ENCODE measurements at places on chromosomes 2 and 18.

DNA sequence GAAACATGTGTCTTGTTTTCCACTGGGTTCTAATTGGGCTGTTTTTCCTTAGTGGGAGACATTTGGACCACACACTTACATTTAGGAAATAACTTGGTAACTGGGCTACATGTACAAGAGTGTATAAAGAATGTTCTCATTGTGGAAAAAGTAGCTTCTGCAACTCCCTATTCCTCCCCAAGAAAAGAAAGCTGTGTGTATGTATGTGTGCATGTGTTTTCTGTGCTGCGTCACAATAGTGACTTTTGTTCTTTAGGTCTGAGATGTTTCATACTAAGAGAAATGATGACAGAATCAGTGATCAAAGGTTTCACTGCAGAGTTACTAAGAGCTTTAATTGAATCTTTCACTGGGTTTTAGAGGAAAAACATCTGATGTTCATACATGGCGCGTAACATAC, 82.7 kb downstream of the TANC1 start:
- DNase-seq: no peak

DNA sequence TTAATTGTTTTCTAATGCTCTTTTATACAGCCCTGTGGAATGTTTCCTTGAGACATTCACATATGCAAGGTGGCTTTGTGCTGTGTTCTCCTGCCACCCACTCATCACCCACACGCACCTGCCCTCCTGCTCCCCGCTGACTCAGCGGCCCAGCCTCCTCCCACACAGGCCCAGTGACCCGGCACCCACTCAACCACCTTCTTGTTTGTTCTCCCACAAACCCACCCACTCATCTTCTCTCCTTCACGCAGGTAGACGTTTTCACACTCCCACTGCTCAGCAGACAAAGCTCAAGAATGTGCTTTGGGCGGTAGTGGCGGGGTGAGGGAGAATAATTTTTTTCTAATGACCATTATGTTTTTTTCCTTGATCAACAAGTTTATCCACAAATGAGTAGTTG, 28.6 kb upstream of the NEMP2 start:
- no peak for DNase-seq

DNA sequence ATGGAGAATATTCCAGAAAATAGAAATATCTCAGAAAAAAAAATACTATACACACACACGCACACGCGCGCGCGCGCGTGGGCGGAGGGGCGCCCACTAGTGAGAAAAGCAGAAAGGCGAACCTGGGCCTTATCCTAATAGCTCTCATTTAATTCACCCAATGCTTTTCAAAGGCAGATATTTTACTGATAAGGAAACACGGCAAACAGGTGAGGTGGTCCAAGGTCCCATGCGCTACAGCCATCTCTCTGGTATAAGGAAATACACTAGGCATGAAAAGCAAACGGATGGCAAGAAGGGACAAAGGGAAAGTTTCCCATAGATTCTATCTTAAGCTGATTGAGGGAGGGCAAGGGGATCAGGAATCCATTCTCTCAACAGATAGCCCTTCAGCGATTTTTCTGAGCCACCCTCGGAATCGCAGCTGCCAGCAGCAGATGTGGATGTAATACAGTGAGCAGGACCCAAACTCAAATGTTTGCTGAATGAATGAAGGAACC, 136.7 kb downstream of the TMEM247 start:
- no peak for DNase-seq

GRCh38 chr2:188623995-188624643, 332.4 kb downstream of the GULP1 start:
- DNase-seq: no peak

GRCh38 chr2:23904692-23905091, 22.2 kb downstream of the ATAD2B start:
- no peak for DNase-seq

DNA sequence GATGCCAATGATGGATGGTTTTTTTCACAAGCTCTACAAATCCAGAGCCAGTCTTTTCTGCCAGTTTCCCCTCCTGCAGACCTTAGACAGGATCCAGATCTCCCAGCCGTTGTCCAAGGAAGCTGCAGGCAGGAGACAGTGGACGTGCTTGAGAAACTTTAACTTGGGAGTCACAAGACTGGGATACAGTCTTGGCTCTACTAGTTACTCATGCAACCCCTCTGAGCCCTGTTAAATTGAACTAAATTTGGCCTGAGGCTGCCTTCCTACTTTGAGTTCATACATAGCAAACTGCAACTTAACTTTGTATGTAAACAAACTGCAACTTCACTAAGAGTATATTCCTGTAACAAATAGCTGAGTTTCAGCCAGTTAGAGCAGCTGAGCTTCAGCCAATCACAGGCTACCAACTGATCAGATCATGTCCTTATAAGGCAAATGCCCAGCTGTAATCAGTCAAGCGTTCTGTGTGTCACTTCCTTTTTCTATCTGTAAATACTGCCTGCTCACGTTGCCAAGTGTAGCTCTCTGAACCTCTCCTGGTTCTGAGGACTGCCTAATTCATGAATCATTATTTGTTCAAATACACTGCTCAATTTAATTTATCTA, 140.9 kb downstream of the CAPN13 start:
- peak; percentile 76 for DNase-seq

DNA sequence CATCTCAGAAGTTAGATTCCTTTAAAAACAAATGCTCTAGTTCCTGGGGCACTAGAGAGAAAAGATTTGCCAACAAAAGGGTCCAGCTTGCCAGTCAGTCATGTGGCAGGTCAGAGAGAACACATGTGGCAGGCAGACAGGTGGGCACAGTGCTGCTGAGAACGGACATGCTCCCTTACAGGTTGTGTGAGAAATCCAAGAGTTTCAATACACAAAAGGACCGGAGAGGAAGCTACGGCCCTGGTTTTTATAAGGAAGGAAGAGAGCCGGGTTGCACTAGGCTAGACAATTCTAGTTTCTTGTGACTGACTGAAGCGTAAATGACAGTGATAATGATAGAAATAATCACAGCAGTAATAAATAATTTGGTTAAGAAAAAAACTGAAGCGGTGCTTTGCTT, 18.3 kb downstream of the CDC42EP3 start:
- no peak for DNase-seq

GRCh38 chr2:120736202-120736623, 545 bp downstream of the GLI2 start:
- no peak for DNase-seq

GRCh38 chr2:202221873-202222272, 16.5 kb downstream of the SUMO1 start:
- DNase-seq: no peak

GRCh38 chr2:15812187-15812780, 128.1 kb upstream of the MYCN start:
- no peak for DNase-seq

GRCh38 chr2:176169711-176170110, 12.6 kb downstream of the HOXD3 start:
- DNase-seq: no peak

GRCh38 chr2:88258208-88258607, 88.1 kb downstream of the THNSL2 start:
- DNase-seq: no peak

- no peak for DNase-seq
These were observed 68.3 kb downstream of the TET3 start for GRCh38 chr2:74052732-74053710.

GRCh38 chr2:205411558-205411957, 270.7 kb upstream of the NRP2 start:
- DNase-seq: no peak

DNA sequence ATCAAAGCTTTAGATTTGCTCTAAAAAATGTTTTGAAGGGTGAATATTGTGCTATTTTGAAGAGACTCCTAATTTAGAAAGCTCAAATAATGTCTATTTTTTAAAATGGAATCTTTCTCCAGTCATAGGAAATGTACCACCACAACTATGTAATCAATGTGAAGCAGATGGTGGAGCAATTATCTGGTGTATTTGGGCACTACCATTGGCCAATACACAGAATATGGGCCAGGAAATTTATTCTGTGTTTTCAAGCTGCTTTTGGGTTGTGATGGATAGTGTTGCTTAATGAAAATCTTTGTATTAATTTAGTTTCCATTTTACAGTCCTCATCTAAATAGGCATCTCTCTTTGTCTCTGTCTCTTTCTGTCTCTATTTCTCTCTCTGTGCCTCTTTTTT, 17.1 kb upstream of the VWC2L start:
- no peak for DNase-seq

DNA sequence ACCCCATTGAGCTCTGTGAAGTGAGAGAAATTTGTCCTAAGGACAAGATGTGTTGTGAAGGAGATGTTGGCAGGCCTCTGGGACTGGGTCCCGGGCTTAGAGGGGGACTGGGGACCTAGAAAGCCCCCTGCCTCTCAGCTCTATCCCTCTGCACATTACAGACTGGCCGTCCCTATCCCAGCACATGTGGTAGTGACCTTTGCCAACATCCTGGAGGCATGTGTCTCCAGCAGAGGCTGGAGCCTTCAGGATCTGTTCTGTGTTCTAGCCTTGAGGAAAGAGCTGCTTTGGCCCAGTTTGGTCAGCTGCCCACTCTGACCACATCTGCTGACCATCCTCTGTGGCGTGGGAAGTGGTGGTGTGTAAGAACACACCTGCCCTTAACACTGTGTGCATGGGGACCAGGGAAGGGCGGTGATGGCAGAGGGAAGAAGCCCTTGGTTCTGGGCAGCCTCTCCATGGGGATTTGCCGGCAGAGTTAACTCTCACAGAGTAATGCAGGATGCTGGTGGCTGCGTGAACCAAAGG, 33.4 kb downstream of the NCK2 start:
- DNase-seq: no peak

- DNase-seq: no peak
These were observed 20.1 kb downstream of the ANXA4 start for GRCh38 chr2:69762025-69762424.

DNA sequence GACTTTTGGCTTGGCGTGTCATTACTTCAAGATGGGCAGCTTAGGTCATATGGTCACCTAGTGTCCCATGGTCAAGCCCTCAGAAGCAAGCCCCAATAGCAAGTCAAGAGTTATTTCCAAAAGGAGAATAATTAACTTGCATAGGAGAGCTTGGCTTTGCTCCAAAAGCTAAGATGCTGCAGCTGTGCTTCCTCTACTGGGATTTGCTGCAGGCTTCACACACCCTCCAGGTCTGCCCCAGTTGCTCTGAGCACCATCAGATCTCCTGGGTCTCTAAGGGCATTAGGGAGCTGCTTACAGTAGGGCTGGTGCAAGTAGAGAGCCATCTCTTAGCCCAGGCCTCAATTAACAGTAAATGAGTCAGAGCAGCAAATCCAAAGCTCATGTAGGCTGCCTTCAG, 46.6 kb downstream of the THUMPD2 start:
- DNase-seq: no peak

- DNase-seq: no peak
These were observed 109.1 kb downstream of the PLA2R1 start for GRCh38 chr2:159953136-159953823.

GRCh38 chr2:120228503-120228902, 5.3 kb upstream of the TMEM185B start:
- DNase-seq: no peak

DNA sequence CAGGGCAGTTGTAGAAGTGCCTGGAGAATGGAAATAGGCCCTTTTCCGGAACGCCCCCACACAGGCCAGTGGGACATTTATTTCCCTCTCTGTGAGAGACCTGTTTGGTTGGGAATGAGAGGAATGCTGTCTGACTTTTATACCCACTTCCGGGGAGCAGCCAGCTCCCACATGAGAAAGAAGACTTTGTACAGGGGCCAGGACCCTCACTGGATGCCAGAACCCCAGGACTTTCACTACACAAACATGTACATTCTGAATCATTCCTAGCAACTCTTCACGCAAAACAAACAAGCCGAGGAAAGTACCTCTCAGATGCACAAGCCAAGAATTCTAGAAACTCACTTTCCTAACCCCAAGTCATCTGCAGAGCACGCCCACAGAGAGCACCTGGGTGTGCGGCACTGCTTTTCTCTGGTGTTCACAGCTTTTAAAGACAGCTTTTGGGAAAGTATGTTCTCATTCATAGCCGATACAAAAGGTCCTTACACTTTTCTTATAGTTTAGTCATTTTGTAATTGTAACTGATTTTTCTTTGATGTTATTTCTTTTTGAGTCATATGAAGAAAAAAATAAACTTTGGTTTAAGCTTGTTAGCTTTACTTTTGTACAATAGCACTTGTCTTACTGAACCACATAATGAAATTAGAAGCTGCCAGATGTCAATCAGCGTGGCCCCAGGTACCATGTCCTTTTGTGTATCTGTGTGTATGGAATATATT, 856.1 kb upstream of the ID2 start:
- DNase-seq: peak; percentile 13

GRCh38 chr2:196172951-196173350, 1.6 kb upstream of the STK17B start:
- no peak for DNase-seq

- no peak for DNase-seq
These were observed 10.8 kb downstream of the NCOA1 start for GRCh38 chr2:24501813-24502212.

- DNase-seq: no peak
These were observed 311.5 kb upstream of the SYT4 start for GRCh38 chr18:43588838-43589237.

GRCh38 chr2:180291552-180292421, 284.7 kb upstream of the CWC22 start:
- no peak for DNase-seq

DNA sequence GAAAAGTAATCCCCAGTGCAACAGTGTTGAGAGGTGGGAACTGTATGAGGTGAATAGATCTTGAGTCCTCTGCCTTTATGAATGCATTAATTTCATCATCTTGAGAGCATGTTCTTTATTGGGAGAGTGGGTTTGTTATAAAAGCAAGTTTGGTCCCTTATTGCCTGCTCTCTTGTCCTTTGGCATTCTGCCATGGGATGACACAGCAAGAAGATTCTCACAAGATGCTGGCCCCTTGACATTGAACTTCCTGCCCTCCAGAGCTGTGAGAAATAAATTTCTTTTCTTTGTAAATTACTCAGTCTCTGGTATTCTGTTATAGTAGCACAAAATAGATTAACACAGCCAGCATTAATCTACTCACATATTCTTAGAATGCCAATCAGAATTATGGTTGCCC, 108.6 kb downstream of the EHBP1 start:
- DNase-seq: no peak

GRCh38 chr2:207409517-207409916, 120.2 kb upstream of the CREB1 start:
- no peak for DNase-seq

DNA sequence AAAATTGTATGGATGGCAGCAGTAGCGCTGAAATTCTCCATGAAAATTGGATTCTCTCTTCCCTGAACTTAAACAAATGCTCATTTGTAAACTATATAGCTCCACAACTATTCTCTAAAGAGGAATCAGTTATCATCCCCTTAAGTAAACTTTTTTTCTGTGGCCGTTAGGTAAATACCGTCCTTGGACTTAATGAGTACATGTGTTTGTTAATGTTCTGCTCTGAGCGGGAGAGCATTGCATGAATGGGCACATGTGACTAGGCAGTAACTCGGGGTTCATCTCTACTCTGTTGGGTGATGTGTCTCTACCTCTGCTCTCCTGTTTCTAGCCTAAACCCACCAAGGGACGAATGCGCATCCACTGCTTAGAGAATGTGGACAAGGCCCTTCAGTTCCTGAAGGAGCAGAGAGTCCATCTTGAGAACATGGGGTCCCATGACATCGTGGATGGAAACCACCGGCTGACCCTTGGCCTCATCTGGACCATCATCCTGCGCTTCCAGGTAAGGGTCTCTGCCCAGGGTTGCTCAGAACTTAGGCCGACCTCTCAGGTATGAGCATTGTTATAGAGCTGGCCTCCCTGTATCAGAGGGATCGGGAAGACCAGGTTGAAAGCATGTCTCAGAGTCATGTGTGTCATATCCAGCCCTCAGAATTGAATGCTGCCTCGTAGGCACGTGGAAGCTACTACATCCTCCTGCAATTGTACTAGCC, 111.5 kb upstream of the EML6 start:
- no peak for DNase-seq

- no peak for DNase-seq
These were observed 133.5 kb downstream of the QPCT start for GRCh38 chr2:37477921-37478320.

Measured in NCI-H2081 (cell line).